H7 (cell line): ENCODE measurements at places on chromosomes 16 and 17. TPM values are rescaled to one million over a fixed set of nuclear protein-coding genes. Genes with fewer than 3 reads are reported as not detected.

DNA sequence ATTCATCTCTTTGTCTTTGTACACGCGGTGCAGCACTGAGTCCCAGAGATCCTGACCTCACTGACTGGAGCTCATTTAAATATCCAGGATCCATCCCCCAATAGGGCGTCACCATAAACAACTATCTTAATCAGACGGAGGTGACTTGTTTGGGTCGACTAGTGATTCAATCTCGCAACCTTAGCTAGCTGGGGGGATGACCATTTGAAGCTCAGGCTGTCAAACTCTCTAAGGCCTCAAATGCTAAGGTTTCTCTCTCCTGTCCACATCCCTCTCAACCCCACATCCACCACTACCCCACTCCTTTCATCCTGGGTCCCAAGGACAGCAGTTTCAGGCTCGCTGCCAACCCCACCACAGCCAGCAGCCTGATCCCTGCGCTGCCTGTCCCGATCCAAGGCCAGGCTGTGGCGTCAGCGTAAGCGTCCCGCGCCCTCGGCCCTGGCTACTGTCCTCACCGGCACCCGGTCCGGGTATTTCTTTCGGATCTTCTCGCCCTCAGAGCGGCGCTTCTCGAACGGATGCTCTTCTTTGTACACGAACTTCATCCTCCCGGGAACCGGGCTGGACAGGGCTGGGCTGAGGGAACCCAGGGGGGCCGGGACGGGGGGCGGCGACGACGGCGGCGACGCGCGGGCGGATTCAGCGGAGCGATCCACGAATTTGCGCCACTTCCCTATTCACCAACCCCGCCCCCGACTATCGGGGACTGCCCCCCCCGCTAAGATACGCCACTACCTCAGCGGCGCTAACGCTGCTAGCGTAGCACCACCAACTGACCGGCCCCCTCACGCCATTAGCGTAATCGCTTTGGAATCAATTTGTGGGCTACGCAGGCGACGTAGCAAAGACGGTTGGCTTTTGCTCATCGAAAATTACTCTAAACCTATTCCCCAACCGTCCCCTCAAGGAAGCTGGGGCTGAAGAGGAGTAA, at the start of gene GABARAP:
GABARAP (minus strand) TSS at position 667 of the 934 bp plus-strand sequence; CDS start at position 548, 119 bp downstream.
- DNase-seq, result peak; percentile 93

SP2 gene
- total RNA-seq, result 2.7 and 3.2 TPM in 2 replicates

CRYM gene
- 7.1 and 7.6 TPM in 2 replicates for total RNA-seq

AATK gene
- 1.5 and 2.0 TPM in 2 replicates for total RNA-seq

- no peak for DNase-seq
Observed at GRCh38 chr17:32943647-32944191, 15.8 kb downstream of the TMEM98 start.

- no peak for DNase-seq
Observed at GRCh38 chr16:77882358-77882757, 94.0 kb downstream of the VAT1L start.

- DNase-seq, result no peak
Observed at GRCh38 chr16:56328276-56329022, 96.9 kb downstream of the AMFR start.

GJD3 gene
- total RNA-seq, result 0.38 and 1.2 TPM in 2 replicates

CHST6 gene
- 9.7 and 11.5 TPM in 2 replicates for total RNA-seq

DNA sequence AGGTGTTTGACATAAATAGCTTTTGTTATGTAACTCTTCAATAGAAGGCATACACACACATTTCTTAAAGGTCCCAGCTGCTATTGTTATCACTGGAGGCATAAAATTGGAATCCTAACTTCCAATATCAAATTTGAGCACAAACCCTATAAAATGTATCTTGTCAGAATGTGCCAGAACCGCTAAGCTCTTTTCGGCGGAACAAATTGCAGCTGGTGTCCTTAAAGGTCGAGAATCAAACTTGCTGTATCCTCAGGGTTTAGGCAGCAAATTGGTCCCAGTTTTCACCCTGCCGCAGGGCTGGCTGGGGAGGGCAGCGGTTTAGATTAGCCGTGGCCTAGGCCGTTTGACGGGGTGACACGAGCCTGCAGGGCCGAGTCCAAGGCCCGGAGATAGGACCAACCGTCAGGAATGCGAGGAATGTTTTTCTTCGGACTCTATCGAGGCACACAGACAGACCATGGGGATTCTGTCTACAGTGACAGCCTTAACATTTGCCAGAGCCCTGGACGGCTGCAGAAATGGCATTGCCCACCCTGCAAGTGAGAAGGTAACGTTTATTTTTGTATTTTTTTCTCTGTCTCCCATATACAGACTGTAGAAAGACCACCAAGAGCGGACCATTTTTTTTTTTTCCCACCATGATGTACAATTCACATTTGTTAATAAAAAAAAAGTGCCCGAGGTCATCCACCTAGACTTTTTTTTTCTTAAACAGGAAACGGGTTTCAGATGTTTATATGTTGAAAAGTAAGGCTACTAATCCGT, 297.1 kb downstream of the IRF8 start:
- DNase-seq, result peak; percentile 81

GDPD3 gene
- total RNA-seq, result 0.31 and 1.8 TPM in 2 replicates

DNA sequence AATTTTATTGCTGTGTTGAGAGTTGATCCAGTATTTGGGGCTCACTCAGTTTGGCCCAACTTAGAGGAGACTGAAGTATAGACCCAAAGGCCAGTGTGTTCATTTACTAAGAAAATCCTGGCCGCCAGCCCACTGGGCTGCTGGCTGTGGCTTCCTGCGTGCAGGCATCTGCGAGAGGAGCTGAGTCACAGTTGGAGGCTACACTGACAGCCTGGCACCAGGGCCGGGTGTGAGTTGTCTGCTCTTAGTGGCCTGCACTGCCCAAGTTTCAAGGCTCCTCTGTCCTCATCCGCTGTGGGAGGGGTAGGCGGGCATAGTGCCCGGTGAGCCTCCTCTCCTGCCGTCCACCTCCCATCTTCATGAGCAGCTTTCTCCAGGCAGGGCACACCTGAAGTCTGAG, 54.2 kb downstream of the PLD6 start:
- no peak for DNase-seq

DNA sequence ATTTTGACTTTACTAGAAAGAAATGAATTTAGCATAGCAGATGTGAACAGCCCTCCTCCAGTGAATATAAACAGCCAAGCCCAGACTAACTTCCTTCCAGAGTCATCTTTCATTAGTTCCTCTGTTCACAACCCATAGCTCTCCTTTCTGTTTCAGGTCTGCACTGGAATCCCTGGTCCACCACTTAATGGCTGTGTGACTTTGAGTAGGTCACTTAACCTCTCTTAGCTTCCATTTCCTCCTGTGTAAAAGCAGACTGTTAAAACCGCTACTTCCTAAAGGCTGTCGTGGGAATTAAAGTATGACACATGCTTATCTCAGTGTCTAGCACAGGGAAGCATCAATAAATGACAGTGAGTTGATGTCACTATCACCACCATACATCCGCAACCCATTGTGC, 7.5 kb downstream of the SLC6A4 start:
- DNase-seq, result no peak

GRCh38 chr17:27299384-27300049, 5.6 kb downstream of the WSB1 start:
- no peak for DNase-seq

DNA sequence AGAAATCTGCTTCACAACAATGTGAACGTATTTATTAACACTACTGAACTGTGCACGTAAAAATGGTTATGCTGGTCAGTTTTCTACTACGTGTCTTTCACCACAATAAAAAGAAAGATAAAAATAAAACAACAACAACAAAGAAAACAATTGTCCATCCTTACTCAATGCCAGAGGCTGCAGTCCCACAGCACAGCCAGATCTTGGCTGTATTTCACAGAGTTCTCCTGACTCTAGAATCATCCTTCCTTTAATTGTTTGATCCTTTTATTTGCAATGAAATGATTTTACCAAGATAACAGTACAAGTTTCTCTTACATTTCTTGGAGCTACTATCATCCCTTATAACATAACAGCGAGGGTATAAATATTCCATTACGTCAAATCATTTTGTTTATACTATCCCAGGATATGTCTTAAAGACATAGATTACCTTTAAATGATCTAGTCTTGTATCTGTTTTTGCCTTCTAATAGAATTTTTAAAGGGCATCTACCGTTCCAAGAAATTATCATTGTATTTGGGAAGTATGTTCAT, 103.3 kb downstream of the SLC39A11 start:
- no peak for DNase-seq

DNA sequence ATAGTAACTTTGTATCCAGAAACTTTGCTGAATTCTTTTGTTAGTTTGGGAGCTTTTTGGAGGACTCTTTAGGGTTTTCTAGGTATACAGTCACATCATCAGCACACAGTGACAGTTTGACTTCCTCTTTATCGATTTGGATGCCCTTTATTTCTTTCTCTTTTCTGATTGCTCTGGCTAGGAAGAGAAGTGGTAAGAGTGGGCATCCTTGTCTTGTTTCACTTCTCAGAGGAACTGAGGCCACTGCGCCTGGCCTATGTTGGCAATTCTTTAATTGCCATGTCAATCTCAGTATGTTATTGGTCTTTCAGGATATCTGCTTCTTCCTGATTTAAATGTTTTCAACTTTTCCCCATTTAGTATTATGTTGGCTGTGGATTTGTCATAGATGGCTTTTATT, 24.6 kb downstream of the ATF7IP2 start:
- no peak for DNase-seq

DNA sequence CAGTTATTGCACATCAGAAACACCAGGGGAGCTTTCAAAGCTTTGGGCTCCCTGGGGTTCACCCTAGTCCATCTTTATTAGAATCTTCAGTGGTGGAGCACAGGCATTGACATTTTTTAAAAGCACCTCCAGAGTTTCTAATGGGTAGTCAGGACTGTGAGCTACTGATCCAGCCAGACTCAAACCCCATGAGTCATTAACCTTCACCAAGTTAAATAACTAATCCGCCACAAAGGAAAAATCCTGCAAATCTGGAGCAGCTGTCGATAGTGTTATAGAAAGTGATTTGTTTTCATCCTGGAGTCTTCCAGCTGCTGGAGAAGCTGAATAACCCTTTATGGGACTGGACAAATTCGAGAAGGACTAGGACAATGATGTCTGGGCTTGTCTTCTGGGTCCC, 93.2 kb upstream of the PIRT start:
- DNase-seq, result no peak

WFDC1 gene
- 0.59 and 0.97 TPM in 2 replicates for total RNA-seq

DNA sequence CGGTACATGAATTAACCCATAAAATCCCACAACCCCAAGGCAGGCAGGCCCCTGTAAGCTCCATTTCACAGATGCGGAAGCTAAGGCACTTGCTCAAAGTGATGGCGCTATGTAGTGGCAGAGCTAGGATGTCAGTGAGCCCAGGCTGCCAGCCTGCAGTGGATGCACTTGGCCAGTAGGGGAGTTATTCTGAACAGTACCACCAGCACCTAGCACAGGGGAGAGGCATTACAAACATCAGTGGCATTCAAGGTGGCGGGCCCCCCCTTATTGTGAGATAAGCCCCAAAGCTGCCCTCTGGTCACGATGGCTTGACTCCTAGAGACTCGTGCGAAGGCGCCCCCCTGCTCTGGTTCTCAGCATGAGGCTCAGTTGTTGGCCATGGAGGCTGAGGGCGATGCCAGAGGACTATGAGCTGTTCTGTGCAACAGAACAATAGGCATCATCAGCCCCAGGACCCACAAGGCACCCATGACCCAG, 33.8 kb downstream of the GTF3C1 start:
- peak; percentile 90 for DNase-seq

- DNase-seq, result no peak
Observed at GRCh38 chr16:68069511-68070248, 15.5 kb upstream of the NFATC3 start.

GRCh38 chr17:4539025-4539424, 16.2 kb downstream of the MYBBP1A start:
- no peak for DNase-seq

- peak; percentile 62 for DNase-seq
Observed at GRCh38 chr16:11582157-11582814, 4.4 kb downstream of the LITAF start.

DNA sequence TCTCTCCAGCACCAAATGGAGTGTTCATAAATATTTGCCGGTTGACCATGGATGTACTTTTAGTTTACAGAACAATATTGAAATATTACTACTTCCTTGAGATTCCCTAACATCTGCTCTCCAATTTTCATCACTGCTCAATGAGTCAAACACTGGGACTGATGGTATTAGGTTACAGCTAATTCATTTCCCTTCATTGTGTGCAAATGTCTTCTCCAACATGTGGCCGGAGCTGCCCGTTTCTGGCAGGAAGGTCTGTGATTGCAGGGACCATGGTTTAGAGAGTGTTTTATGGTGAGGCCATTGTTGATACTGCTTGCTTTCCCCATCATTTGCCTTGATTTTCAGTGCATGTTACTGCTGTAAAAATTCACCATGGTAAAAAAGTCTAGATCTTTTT, 209.3 kb downstream of the HS3ST3B1 start:
- DNase-seq, result no peak

DNA sequence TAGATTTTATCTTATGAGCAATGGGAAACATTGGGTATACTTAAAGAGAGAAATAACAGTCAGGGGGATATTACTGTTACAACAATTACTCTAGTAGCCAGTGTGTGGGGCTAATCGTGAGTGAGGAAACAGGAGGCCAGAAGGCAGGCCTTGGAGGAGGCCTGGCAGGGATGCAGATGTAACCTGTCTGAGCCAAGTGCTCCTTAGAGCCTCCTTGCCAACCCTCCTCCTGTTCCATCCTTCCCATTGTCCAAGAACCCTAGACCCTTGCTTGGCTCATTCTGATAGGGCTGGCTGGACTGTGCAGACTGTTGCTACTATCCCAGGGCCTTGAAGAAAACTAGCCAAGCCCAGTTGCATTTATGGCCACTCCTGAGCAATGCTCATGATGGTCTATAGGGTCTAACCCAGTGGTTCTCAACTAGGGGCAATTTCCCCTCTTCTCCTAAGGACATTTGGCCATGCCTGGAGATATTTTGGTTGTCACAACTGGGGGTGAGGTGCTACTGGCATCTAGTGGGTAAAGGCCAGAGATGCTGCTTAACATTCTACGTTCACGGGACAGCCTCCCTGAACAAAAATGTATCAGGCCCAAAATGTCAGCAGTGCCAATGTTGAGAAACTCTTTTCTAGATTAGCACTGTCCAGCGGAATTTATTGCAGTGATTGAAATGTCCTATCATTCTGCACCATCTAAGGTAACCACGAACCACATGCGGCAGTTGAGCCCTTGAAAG, 24.4 kb upstream of the WSCD1 start:
- DNase-seq, result no peak
